Stimulated activated CD4-positive, alpha-beta T cell treated with anti-CD3 and anti-CD28 coated beads, Interleukin-1b, Interleukin-23, amount 100 ng/mL, for 48 hours (primary cell): ENCODE measurements at places on chromosomes 5 and 9.

DNA sequence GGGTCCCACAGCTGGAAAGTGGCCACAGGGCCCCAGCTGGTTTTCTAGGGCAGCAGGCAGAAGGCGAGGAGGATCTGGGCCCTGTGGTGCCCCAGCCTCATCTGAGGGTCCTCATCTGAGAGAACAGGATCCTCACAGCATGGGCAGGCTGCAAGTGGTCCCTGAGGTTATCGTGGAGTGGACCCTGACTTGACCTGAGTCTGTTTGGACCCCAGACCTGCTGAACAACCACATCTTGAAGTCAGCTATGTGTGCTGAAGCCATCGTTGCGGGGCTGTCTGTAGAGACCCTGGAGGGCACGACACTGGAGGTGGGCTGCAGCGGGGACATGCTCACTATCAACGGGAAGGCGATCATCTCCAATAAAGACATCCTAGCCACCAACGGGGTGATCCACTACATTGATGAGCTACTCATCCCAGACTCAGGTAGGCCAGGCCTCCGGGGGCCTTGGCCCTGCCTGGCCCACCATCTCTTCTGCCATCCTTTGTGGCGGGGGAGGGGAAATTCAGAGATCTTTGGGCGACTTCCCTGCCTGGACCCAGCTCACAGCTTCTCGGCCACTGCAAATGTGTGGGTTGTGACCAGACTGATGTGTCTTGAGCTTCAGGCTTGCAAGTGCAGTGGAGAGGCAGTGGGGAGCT is 24.0 kb downstream of the TGFBI start:
- no peak for DNase-seq

- no peak for DNase-seq
These were observed 307.0 kb upstream of the TLE4 start for GRCh38 chr9:79264511-79265355.

DNA sequence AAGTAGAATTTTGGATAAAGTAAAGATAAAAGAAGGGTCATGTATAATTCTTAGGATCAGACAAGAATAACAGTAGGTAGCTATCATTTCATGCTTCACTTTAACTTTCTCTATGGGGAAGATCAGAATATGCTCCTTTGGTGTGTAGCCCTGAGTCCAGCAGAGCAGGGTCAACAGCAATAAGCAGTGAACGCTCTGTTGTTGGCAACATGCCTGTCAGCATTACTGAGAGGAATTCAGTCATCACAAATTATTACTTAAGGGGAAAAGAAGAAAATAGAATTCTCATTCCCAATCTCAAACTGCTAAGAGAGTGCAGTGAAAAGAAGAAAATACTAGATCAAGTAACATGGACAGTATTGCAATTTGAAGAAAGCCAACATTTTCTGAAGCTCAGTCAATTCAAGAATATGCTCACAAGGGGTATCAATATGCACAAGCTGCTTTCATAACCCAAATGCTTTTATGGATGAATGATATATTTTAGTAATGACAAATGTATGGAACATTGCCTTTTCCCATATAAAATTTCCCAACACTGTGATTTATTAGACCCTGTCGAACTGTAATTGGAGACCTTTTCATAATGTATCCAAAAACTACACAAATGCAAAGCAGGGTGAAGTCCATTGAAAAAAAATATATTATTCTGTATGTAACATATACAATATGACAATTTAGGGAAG is 1359.4 kb downstream of the EFNA5 start:
- no peak for DNase-seq

DNA sequence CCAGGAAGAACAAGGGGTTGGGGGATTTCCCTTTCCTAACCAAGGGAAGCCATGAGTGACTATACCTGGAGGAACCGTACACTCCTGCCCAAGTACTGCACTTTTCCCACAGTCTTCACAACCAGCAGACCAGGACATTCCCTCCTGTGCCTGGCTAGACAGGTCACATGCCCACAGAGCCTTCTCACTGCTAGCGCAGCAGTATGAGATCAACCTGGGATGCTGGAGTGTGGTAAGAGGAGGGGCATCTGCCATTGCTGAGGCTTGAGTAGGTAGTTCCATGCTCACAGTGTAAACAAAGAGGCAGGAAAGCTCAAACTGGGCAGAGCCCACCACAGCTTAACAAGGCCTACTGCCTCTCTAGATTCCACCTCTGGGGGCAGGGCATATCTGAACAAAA is 35.9 kb downstream of the SAXO1 start:
- no peak for DNase-seq

DNA sequence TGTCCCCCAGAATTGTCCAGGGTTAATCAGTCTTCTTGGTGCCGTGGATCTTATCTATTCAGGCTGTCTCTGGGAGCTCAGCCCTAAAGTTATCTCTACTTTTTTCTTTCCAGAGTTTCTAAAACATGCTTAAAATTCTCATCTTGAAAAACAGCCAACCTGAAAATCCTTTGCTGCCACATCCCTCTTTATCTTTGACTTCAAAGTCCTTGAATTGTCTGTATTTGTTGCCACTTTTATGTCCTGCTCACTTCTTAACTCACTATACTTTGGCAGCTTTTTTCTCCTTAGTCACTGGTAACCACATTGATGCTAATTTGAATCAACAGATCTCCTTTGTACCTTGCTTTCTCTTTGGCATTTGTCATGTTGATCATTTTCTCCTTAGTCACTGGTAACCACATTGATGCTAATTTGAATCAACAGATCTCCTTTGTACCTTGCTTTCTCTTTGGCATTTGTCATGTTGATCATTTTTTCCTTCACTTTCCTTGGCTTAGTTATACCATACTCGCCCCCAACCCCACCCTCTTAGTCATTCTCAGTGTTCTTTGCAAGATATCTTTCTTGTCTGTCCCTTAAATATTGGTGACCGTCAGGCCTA is 8.5 kb downstream of the DMXL1 start:
- peak; percentile 52 for DNase-seq

GRCh38 chr5:17277907-17278306 is 60.5 kb downstream of the BASP1 start:
- DNase-seq = no peak

DNA sequence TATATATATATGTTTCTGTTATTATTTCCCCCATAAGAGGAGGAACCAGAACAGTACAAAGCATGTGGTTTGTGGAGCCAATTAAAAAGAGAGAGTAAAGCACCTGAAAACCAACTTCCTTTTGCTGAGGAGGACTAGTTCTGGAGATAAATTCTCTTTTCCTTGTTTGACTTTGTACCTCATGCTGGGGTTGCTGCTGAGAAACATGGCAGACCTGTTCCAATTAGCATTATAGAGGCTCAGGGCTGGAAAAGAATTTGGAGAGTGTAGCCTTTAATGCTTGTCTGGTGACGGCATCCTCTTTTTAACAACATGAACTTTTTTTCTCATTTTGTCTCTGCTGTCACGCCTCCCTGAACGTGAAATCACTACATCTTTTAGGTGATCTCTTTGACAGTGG is 32.8 kb upstream of the NMUR2 start:
- DNase-seq = no peak

DNA sequence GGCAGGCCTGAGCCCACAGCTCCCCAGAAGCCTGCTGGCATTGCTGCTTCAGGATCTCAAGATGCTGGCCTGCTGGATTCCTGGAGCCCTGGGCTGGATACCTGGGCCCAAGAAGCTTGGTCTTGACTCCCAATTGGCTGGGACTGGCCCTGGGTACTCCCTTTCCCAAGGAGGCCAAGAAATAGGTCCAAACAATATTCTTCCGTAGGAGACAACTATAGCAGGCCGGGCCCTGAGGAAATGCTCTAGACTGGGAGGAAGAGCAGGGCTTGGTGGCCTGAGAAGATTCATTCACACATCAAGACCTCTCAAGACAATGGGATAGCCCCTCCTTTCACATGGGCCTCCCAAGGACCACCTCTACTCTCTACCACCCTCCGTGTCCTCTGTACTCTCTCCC is 7.9 kb downstream of the CSF2 start:
- DNase-seq = no peak

- peak; percentile 45 for DNase-seq
These were observed 82.6 kb downstream of the PBX3 start for GRCh38 chr9:125829743-125830142.

DNA sequence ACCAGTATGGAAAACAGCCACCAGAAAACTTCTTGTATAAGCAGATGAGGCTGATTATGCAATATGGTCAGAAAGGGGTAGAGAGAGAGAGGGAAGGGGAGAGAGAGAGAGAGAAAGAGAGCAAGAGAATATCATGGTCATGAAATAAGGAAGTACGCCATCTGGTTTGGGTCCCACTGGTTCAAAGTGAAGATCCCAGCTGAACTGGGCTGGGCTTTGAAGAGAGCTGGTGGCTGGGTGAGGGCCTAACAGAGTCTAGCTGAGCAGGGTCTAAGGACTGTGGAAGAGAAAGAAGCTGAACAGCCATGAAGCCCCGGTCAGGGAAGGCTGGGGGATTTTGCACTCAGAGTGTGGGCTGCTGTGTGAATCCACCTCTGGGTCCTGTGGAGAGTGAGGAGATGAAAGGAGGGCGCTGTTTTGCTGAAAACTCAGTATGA is 14.6 kb downstream of the TRIM14 start:
- DNase-seq = no peak

DNA sequence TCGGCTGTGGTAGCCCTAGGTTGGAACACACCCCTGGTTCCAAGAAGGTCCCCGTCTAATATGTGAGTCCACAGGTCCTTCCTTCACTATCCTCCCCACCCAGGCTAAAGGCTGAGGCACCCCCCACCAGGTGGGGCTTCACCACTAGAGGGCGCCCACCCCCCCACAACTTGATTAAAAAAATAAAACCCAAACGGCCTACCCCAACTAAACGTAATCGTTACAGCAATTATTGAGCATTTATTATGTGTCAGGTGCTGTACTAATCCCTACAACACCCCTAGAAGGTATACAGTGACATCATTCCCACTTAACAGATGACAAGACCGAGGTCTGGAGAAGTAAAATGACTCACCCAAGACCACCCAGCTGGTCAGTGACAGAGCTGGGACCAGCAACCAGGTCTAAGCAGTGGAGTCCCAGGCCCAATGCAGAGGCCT is 65.0 kb downstream of the FGF18 start:
- peak; percentile 35 for DNase-seq

GRCh38 chr9:111066468-111066867 is 28.2 kb upstream of the LPAR1 start:
- no peak for DNase-seq

- DNase-seq = no peak
These were observed 80.5 kb downstream of the RAI14 start for GRCh38 chr5:34736445-34737115.

DNA sequence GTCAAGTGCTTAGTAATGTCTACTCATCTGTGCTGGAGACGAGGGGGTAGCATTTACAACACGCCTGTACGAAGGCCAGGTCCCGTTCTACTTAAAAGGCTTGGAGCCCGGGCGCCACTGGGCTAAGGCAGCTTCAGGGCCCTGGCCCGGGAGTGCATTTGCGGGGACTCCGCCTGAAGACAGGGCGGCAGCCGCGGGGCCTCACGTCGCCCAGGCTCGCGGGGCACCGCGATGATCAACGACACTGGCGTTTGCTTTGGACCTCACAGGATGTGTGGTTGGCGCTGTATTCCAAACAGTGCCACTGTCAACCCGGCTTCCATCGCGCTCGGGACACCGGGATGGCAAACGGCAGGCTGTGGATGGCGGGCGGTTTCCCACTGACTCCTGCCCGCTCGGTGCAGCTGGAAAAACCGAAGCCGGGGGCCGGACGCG is 1.1 kb upstream of the TENT4A start:
- DNase-seq = peak; percentile 54

- DNase-seq = no peak
These were observed 82.6 kb downstream of the OSTF1 start for GRCh38 chr9:75170898-75171360.

DNA sequence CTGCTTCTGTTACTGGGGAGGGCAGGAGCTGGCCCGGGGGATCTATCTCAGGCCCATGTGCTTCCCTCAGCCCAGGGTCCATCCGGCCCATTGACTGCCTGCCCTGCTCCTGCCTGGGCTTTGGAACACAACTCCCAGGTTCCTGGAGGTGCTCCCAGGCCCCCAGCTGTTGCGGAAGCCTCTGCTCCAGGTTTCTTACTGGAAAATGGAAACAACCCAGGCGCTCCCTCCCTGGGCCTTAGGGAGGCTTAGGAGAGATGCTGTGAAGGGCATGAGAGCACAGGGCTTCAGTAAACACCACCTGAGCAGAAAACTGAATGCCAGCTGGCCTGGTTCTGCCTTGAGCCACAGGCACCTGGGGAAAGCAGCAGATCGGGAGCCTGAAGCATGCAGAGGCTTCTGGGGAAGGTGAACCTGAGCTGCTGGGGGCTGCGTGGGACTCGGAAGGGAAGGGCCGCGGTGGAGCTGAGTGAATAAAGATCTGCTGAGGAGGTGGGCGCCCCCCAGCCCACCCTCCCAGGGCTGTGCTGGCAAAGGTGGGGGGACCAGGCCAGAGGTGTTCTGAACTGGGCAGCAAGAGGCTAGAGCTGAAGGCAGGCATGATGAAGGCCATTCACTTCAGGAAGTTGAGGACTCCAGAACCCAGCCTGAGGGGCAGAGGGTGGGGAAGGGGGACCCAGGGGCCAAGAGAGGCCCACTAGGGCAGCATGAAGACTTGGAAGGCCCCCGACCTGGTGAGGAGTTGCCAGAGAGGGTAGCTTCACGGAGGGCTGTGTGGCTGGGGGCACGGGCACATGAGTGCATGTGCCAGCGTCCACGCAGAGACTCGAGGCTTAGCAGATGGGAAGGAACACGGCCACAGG is 64.8 kb downstream of the SHB start:
- DNase-seq = no peak

- no peak for DNase-seq
These were observed 471.3 kb downstream of the MAT2B start for GRCh38 chr5:163976696-163977095.

DNA sequence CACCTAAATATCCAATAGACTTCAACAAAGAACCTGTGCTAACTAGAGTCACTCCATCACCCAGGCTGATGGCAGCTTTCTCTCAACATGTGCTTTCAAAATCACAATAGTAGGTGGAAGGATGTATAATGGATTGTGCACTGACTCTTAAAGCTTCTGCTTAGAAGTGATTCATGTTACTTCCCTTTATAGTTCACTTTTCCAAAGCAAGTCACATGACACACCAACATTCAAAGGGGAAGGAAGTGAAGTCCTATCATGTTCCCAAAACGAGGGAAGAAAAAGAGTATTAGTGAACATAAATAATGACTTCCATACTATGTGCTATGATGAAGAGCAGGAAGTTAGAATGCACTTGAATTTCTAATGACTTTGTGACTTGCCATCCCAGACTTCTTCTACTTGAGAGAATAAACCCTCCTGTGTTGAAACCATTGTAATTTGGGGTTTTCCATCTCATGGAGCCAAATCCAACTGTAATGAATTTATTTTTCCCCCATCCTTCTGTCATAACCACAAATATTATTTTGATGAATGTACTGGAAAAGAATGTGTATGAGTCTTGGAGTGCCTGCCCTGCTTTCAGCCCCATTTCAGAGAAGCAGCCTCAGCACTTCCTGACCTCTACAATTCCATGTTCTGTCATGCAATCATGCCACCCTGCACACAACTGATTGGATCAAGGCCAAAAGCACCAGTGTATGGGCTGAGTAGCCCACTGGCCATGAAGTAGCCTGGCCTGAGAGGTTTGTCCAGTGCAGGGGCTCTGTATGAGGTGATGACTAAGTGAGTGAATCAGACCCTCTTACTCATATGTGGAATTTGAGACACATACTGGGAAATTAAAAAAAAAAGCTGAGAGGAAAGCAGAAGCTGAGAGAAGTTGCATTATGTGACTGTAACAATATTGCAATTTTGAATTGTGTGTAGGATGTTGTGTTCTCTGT is 525.9 kb upstream of the CLINT1 start:
- no peak for DNase-seq

GRCh38 chr9:82140471-82140870 is 151.9 kb downstream of the SPATA31D1 start:
- no peak for DNase-seq

GRCh38 chr5:20678814-20679298 is 690.9 kb upstream of the CDH18 start:
- DNase-seq = no peak
